ENCODE measurements at places on chromosomes 3 and 15.

- no peak for DNase-seq
These were observed 81.7 kb downstream of the MEGF11 start for GRCh38 chr15:66171841-66172240.

DNA sequence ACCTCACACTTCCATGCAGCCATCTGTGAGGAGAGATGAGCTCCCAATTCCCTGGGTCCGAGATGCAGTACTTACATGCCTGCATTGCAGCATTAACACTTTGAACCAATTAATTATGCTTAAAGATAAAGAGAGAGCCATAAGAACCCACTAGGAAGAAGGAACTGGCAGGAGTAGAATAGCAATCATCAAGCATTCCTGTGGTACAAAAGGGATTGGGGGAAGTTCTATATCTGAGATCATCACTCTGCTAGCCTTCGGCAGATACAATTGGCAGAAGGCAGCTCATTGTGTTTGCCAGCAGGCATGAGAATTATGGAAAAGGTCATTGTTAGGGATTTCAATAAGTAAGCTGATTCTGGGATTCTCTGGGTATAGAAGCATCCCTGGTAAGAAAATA, 891.4 kb downstream of the NTRK3 start:
- peak; percentile 81 for DNase-seq

- no peak for DNase-seq
These were observed 105.4 kb downstream of the PTPRG start for GRCh38 chr3:61666615-61667330.

DNA sequence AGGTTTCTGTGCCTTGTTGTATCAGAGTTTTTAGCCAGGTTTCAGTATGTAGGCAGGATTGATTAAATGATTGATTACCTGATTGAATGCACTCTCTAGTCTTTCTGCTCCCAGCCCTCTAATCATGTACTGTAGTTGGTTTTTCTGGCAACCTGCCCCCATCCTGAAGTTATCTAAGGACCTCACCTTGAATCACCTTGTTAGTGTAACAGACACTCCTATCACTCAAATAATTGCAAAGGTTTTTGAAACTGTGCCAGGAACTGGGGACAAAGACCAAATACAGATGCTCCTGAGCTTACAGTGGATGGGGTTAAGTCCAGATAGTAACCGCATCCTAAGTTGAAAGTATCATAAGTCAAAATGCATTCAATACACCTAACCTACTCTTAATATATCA, 141.5 kb upstream of the EIF1B start:
- DNase-seq: no peak

DNA sequence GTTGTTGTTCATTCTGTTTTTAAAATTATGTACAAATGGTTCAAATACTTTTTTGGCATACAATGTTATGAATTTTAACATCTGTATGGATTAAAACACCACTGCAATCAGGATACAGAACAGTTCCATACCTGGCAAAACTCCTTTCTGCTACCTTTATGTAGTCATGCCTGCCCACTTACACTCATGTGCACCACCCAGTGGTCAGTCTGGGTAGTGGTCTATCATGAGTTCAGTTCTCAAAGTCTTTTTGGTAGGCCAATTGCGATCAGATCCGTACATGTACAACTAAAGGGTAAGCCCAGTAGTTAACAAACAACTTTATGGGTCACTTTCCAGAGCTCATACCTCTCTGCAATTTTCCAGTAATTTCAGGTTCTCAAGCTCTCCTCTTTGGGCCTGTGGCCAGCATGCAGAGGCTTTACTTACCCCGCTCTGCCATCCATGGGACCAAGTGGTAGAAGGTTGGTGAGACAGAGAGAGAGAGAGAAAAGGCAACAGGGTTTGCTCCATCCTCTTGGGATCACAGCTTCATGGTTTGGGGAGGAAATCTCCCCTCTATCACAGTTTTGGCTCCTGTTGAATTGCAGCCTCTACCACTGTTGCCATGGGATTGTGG, 63.9 kb upstream of the FAM98B start:
- peak; percentile 68 for DNase-seq

DNA sequence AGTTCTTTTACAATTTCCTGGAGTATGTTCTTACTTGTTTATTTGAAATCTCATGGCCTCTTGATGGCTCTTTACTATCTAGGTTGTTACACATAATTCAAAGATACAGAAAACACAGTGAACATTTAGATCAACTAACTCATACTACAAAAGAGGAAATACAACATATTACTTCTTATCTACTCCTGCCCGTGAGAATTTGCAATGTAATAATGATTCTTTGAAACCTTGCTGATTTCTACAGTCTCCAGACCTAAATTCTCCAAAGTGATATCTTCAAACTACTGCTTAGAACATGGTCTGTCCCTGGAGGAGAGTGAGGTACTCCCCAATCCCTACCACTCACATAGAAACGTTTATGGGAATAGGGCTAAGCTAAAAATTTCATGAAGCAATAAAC, 29.9 kb upstream of the GOLGA8B start:
- DNase-seq: no peak

DNA sequence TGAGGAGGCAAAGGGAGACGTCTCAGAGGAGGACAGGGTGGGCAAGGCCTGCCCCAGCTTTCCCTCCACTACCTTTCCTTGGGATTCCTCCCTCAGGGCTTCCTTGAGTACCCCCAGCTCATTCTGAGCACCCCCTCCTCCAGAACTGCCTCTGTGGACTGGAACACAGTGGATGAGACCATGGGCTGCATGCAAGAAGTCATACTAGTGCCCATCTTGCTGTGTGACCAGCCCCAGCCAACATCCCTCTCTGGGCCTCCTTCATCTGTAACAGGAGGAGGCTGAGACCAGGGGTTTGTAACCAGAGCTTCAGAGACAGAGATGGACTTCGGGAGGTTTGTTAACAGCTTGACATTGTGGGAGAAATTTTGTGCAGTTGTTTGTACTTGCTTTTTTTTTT, 25.6 kb downstream of the FEM1B start:
- DNase-seq: peak; percentile 1

DNA sequence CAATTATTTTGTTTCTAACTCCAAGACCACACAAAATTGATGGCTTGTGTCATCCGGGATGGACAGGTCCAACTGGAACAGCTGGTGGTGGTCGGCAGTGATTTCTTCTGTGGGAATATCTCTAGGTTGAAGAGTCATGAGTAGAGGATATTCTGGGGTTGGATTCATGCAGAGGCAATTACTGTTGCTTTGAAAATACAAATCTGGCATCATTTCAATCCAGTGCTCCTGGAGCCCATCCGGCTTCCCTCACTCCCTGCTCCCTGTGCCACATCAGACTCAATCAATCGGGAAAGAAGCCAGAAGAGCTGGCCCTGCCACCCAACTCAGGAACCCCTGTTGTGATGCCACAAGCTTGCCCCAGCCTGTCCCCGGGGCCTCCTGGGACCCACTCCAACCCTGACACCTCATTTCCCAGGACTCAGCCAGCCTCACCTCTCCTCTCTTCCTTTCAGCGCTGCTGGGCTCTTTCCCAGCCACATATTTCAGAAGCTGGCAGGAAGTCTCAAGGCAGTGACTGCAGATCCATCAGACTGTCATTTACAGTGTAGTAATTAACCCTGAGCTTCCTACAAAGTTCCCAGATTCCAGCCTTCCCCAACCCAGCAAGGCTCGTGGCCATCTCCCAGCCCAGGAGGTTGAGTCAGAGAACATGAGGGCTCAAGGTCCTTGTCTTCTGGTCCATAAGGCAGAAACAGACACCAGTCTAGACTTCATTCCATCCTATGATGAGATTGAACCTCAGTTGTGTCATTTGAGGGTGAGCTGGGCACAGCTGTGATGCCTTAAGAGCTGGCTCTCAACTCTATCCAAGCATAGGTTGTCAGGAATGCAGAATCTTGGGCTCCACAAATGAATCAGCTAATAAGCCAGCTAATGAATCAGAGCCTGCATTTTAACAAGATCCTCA, 114.0 kb downstream of the FAM174B start:
- DNase-seq: no peak

- no peak for DNase-seq
These were observed 69.7 kb upstream of the SETMAR start for GRCh38 chr3:4233488-4233887.

- DNase-seq: no peak
These were observed 82.5 kb downstream of the RFTN1 start for GRCh38 chr3:16430717-16431630.

GRCh38 chr3:143654906-143655305, 193.4 kb downstream of the SLC9A9 start:
- peak; percentile 15 for DNase-seq

DNA sequence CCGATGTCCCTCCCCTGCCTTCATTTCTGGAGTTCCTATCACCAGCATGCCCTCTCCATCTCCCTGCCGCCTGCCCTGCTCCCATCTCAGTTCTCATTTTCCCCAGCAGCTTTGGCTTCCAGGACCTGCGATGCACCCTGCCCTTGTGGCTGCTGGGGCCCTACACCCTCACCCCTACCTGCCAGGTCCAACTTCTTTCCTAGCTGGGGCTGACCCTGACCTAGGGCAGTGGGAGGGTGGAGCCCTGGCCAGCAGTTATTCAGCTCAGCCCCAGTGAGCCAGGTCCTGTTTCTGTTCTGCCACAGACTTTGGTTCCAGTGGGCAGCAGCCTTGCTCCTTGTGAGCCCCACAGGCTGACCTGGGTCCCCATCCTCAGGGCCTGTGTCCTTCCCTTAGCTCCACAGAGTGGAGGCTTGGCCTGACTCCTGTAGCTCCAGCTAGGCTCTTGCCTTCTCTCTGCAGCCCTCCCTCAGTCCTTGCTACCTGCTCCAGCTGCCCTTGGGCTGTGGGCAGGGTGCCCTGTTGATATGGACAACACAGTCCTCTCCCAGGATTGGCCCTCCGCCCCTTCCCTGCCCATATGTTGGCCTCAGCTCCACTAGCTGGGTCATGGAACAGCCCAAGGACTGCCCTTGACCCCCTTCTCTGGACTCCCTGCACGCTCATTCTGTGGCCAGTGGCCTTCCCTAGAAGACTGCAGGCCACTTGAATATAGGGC, 34.7 kb upstream of the PDE8A start:
- DNase-seq: no peak

- DNase-seq: no peak
These were observed 437.0 kb upstream of the PPP2R3A start for GRCh38 chr3:135528413-135529015.

- DNase-seq: no peak
These were observed 787.7 kb downstream of the NAALADL2 start for GRCh38 chr3:175646865-175647264.

- DNase-seq: no peak
These were observed 46.9 kb downstream of the TBL1XR1 start for GRCh38 chr3:177150218-177150916.

DNA sequence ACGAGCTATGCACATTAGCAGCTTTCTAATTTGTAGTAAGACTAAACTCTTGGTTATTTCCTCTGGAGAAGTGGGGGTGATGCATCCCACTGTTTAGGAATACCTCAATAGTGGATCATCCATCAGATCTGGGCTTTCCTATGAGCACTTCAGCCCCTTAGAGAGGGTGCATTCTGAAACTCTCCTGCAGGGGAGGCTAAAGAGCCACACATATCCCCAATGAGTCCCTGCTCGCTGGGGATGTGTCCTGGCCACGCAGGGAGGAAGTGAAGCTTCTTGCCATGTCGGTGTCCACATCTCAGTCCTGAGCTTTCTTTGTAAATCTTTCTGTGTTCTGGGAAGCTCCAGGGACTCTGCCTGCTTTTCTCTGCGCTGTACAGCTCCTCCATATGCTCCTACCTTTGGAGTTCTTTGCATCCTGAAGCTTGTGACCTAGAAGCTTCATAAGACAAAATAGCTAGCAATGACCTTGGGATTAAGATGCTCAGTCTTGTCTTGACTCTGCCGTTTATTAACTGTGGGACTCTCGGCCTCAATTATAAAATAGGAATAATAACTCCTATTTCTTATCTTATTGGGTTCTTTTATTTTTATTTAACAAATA, 28.3 kb upstream of the MASP1 start:
- peak; percentile 83 for DNase-seq

DNA sequence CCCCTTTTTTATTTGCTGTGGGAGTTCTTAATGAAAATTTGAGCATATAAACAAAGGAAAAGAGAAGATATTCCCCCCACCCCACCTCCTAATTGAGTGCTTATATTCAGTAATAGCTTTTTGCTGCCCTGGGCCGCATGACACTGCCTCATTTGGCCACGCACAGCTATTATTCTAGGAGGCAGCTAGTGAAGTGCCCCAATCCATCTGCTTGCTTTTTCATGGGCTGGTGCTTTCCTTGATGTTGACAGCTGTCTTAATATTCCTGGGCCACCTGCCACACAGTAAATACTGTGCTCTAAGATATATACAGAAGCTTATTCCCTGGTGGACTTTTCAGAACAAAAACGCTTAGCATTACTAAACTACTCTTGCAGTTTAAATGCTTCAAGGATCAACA, 3.8 kb upstream of the CRYBG3 start:
- DNase-seq: no peak

- no peak for DNase-seq
These were observed 250.0 kb downstream of the PLOD2 start for GRCh38 chr3:145911016-145911415.

DNA sequence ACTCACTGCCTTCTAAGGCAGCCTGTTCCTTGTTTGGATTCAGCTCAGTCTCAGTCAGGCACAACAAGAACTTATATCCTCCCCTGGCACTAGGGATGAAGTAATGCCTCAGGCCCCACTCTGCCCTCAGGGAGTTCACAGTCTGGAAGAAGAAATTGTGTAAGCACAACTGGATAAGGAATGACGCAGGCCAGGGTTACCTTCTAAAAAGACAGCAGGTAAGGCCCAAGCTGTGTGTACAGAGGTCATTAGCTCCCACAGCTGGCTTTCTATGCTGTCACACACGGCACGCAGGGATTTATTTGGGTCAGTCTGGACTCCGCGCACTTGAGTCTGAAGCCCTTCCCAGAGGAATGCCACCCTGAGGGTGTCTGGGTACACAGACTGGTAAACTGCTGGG, 82.9 kb downstream of the IQSEC1 start:
- no peak for DNase-seq

DNA sequence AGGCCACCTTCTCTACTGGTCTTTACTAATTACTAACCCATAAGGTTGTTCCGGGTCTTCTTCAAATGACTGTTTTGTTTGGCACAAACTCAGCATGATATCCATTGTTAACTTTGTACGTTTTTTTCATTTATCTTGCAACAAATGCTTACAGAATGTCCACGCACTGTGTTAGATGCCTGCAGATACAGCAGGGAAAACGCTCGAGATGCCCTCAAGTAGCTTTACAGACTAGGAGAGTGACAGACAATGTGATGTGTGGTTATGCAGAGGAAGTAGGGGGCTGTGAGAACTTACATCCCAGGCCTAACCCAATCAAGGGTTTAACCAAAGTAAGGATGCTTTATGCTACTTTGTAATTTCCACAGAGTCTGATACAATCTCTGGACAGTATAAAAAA, 949 bp upstream of the RFC4 start:
- no peak for DNase-seq

GRCh38 chr15:68634531-68634930, 55.7 kb downstream of the CORO2B start:
- no peak for DNase-seq

DNA sequence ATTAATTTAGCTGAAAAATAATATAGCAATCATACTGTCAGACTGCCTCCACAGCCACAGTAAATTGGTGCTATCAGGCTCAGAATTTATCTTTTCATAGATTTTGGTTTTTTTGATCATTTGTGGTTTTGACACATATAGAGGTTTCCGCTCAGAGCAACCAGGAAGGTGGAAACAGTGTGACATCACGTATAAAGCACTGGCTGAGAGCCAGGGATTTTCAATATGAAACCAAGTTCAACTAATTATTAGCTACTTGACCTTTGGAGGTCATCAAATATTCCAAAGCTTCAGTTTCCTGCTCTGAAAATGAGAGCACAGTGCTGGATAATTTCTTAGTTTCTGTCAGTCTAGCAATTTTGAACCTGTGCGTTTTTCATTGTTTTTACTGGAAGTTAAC, 433.8 kb upstream of the SUCLG2 start:
- DNase-seq: no peak
